ENCODE measurements at places on chromosomes 11 and 22.

GRCh38 chr11:73387594-73388264, 11.5 kb downstream of the RELT start:
- no peak for DNase-seq

- no peak for DNase-seq
Observed at GRCh38 chr11:75323609-75324008, 27.9 kb downstream of the ARRB1 start.

- DNase-seq: peak; percentile 84
Observed at GRCh38 chr11:12914400-12914912, 94.7 kb upstream of the RASSF10 start.

DNA sequence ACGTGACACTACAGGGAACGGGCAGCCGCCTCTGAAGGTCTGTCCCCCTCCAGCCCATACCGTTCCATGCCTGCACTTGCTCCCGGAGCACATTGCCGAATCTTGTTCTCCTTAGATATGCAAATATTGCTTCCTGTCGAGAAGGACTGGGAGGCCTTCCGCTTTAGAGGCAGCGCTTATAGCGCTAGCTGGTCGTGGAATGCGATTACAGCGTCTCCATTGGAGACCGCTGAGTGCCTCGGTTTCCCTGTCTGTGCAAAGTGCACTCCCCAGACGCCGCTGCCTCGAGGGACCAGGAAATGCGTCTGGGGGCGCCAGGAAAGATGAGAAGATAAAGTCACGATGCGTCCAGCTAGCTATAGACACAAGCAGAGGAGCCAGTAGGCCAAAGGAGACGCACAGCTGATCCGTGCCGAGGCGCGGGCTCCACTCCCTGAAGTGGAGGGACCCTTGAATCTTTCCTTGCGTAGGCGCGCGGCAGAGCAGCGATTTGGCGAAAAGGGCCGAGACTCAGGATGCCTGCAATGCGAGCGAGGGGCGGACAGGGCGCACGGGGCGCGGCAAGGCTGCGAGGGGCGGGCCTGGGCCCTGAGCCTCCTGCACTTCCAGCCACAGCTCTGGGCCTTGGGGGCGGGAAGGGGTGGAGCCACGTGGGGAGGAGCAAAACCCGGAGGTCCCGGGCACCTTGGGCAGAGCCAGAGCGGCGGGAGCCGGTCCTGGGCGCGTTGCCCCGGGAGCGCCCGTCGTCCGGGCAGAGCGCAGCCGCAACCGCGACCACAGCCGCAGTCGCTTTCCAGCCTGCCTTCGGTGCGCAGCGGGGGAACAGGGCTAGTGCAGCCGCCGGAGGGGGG, at the start of gene RASSF10:
RASSF10 (plus strand) TSS at position 692 of the 851 bp plus-strand sequence. CDS start 261 bp downstream, outside the sequence.
- DNase-seq: no peak

DNA sequence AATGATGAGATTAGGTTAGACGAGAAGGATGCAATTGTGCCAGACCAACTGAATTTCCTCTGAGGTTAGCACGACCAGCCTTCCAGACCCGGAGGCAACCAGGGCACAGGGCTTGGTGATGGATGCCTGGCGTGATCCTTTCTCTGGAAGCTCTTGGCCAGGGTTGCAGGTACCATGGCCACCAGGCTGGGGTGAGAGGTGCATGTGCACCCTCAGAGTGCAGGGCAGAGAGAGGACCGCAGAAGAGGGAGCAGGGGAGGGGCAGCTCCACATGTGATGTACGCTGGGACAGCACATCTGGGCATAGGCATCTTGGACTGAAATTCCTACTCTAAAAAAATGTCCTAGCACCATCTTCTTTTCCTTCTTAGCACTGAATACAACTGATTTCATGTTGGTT, 10.9 kb downstream of the KCNJ1 start:
- no peak for DNase-seq

DNA sequence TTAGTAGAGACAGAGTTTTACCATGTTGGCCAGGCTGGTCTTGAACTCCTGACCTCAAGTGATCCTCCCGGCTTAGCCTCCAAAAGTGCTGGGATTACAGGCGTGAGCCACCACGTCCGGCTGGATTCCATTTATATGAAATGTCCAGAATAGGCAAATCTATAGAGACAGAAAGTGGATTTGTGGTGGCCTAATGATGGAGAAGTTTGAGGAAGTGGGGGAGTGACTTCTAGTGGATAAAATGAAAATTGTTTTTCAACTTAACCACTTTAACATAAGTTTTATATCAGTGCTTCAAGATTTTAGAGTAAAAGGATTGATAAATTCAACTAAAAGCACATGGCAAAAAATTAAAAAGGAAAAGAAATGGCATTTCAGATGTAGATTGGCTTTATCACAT, 66.2 kb downstream of the HIPK3 start:
- DNase-seq: no peak

DNA sequence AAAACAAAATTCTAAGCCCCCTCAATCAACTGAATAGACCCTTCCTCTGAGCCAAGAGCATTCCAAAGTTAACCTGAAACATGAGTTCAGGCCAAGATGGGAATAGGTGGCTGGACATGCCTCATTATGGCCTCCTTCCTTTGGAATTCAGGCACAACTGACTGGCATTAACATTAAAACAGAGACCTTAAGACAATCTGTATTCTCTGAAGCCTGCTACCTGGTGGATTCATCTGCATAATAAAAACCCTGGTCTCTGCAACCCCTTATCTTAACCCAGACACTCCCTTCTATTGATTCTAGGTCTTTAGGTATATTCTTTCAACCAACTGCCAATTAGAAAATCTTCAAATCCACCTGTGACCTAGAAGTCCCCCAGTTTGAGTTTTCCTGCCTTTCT, 66.3 kb downstream of the JRKL start:
- DNase-seq: no peak

DNA sequence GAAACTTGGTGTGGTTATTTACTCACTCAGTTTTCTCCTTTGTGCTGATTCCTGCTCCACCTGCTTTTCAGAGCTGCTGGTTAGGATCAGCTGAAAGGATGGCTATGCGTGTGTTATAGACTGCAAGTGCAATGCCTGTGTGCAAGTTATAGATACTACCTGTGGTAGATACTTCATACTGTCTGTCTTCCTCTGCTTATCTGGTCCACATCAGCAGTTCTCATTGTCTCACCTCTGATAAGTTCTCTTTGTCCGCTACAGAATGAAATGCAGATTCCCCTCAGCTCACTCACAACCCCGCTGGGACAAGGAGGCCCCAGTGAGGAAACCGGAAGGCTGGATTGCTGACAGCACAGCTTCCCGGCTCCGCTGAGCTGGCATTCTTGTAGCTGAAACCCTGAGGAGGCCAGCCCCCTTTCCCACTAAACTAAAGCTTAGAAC, 37.5 kb upstream of the LYVE1 start:
- peak; percentile 49 for DNase-seq

- no peak for DNase-seq
Observed at GRCh38 chr11:31383116-31383515, 13.5 kb downstream of the DNAJC24 start.

DNA sequence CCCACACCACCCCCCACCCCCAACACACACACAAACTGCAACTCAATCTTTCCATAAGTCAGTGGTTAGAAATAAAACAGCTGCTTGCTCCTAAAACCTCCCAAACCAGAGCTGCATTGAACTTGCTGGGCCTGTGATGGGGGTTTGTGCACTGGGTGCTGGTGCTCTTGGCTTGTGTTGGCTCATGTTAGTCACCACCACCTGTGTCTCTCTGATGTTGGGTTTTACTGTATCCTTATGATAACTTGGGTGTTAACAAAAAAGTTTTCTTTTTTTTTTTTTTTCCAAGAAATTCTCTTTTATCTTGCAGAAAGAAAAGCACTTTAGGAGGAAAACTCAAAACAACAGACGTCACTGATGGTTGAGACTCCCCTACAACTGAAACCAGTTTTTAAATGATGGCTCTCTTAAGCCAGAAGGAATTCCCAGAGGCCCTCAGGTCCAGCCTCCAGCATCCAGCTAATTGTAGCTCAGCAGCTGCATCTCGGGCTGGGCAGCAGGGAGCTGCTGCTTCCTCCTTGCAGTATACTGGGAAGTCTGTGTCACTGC, 79.9 kb upstream of the DRD2 start:
- no peak for DNase-seq

DNA sequence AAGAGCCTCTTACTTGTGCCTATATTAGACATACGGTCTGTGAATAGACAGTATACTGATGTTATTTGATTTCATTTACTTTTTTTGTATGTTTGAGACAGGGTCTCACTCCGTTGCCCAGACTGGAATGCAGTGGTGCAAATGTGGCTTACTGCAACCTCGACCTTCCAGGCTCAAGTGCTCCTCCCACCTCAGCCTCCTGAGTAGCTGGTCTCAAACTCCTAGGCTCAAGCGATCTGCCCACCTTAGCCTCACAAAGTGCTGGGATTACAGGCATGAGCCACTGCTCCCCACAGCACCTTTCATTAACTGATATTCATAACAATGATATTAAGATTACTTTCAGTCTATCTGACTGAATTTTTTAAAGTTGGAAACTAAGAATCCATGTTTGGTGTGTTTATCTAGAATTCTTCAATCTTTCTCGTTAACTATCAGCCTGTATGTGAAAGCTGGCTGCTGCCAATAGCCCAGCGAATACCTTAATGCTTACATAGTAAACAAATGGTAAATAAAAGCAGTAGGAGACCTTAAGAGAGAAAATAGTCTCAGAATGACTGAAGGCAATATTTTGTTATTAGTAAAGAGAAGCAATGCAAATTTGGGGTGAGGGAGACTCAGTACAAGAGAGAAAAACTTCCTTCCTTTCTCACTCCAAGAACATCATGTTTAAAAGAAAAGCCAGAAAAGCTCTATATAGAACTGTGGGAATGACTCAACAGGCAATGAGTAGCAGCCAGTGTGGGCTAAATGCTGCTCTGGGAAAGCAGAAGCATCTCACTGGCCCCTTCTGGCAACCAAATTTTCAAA, 101.9 kb downstream of the MRTFA start:
- DNase-seq: no peak

DNA sequence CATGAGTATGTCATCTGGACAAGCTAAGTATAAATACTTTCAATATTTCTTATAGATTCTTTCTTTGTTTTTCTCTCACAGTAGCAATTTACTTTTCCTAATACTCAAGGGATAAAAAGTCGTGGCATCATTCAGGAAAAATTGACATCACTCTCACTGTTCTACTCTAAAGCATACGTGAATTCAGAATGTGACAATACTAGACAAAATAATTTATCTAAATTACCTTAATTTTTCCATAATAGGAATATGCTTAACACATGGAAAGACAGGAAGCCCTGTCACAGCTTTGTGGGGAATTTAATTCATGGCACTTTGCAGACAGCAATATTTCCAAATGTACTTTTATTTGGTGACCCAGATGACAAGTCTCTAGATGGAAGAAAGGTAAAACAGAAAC, 394.6 kb downstream of the DLG2 start:
- no peak for DNase-seq

- no peak for DNase-seq
Observed at GRCh38 chr22:20933910-20934309, 16.7 kb downstream of the CRKL start.

DNA sequence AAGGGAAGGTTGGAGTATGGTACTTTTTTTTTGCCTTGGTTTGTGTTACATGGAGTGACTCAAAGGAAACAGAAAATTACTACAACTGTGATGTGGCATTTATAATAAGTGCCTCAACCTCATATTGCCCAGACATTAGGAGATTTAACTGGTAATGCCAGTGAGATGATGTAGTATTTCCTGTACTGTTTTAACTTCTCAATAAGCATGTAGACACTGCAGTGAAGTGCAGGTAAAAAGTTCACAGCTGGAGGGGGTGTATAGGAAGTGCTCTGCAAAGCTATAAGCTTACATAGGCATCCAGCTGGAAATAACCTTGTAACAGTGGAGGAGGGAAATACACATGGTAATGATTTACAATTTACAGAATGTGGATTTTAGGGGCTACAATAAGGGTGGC, 138.2 kb upstream of the MTMR2 start:
- DNase-seq: no peak

- no peak for DNase-seq
Observed at GRCh38 chr11:73384125-73384441, 7.9 kb downstream of the RELT start.

GRCh38 chr11:126419801-126420697, 64.6 kb downstream of the ST3GAL4 start:
- no peak for DNase-seq

DNA sequence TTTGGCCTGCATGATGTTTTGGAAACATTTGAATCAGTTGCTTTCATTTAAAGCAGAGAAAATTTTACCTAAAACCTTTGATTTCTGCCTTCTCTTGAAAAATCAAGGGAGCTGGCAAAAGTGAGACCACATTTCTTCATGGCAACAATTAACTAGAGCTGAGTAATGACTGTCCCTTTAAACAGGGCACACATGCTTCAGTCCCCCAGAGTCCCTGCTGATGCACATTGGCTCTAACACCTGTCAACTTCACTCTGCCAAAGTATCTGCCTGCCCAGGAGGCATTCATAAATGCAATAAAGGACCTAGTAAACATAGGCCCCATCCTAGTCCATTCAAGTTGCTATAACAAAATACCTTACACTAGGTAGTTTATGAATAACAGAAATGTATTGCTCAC, 87.1 kb upstream of the LDLRAD3 start:
- no peak for DNase-seq

- no peak for DNase-seq
Observed at GRCh38 chr11:75874684-75875341, 59.8 kb downstream of the UVRAG start.

GRCh38 chr22:21972293-21972779, 10.3 kb downstream of the TOP3B start:
- no peak for DNase-seq

DNA sequence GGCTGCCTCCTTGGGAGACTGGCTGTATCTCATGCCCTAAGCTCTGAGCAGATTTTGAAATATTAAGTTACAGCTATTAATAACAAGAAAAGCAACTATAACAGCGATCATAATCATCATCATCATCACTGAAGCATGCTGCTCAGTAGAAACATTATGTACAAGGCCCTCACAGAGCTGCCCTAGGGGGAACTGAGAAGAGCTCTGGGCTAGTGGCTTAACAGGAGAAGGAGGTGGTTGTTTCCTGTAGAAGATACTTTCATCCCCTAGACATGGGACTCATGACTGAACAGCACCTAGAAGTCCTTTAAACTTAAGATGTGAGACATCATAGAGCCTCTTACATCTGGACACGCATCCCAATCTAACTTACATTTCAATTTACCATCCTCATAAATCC, 332.8 kb upstream of the PLET1 start:
- no peak for DNase-seq

- DNase-seq: peak; percentile 10
Observed at GRCh38 chr11:64566915-64567891, 23.8 kb upstream of the SLC22A12 start.

- DNase-seq: no peak
Observed at GRCh38 chr11:103683576-103683975, 352.9 kb upstream of the DDI1 start.

- DNase-seq: no peak
Observed at GRCh38 chr11:45087900-45088160, 58.6 kb upstream of the PRDM11 start.

- DNase-seq: no peak
Observed at GRCh38 chr11:96869207-96869606, 479.4 kb downstream of the JRKL start.

GRCh38 chr22:23008896-23009295, 61.4 kb upstream of the GNAZ start:
- no peak for DNase-seq

Data from substantia nigra (tissue), 51 donors.